ENCODE measurements at places on chromosomes 6 and 20.

- peak; percentile 68 for DNase-seq
Measured at GRCh38 chr6:139373154-139373927, 1.1 kb downstream of the CITED2 start.

GRCh38 chr6:29680416-29680815 is 536 bp downstream of the ZFP57 start:
- no peak for DNase-seq

- no peak for DNase-seq
Measured at GRCh38 chr20:32667027-32667426, 6.7 kb downstream of the C20orf203 start.

DNA sequence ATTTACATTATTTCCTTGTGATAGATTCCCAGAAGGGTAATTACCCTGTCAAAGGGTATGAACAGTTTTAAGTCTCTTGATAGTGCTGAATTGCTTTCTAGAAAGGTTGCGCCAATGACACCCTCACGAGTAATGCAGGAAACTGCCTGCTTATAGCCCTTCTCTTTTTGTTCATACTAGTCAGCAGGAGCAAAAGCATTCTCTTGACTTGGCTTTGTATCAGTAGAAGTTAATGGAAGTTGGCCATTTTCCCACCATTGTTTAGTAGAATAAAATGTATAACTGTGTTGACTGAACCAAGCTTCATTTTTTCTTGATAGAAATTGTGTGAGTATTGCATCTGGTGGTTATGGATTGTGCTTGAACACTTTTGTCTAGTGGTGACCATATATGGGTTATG is 100.1 kb downstream of the FARS2 start:
- no peak for DNase-seq

- DNase-seq = no peak
Measured at GRCh38 chr20:52309181-52309580, 117.6 kb upstream of the ZFP64 start.

DNA sequence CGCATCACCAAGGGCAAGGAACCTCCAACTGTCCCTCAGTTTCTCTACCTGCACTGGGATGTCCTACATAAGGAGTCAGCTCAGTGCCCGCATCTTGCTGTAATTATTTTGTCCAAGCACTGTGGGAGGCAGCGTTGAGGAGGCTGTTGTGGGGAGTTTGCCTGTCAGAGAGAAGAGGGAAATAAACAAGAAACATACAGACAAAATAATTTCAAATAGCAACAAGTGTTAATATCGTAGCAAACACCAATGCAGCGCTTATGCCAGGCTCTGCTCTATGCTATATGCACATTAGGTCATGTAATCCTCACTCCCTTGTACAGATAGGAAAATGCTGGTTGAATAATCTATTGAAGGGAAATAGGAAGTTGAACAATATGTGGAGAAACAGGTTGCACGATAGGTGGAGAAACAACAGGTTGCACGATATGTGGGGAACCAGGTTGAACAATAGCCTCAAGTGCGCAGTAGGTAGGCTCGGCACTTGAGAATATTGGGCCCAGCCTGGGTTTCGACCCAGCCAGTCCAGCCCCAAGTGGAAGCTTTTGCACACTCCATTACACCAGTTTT is 91.2 kb upstream of the SIRPA start:
- DNase-seq = no peak

- DNase-seq = no peak
Measured at GRCh38 chr6:67629258-67629657, 1005.8 kb upstream of the ADGRB3 start.

GRCh38 chr6:95091823-95092436 is 485.4 kb upstream of the MANEA start:
- DNase-seq = no peak
